ENCODE measurements at places on chromosomes 6 and 20. TPM values are rescaled to one million over a fixed set of nuclear protein-coding genes. Genes with fewer than 3 reads are reported as not detected.

The ZKSCAN8 gene
- 34.1 TPM for total RNA-seq

The CASS4 gene
- 0.79 TPM for total RNA-seq

GRCh38 chr20:7094438-7094997 is 327.0 kb downstream of the BMP2 start:
- peak; percentile 20 for DNase-seq
- H3K27me3 ChIP-seq: no peaks in the 10 kb centered on the region
- H3K4me3 ChIP-seq: no peak overlapping the region
- H3K27ac ChIP-seq: no peak overlapping the region
- no peaks in the 10 kb centered on the region for H3K4me1 ChIP-seq

GRCh38 chr20:33933469-33933909 is 60.2 kb upstream of the RALY start:
- no peak overlapping the region for H3K4me3 ChIP-seq
- H3K27ac ChIP-seq: no peak overlapping the region
- H3K4me1 ChIP-seq: no peaks in the 10 kb centered on the region
- peak; percentile 63 for DNase-seq

GRCh38 chr6:17021539-17021889 is 80.3 kb upstream of the STMND1 start:
- no peak for DNase-seq
- H3K4me3 ChIP-seq: no peak overlapping the region
- no peaks in the 10 kb centered on the region for H3K4me1 ChIP-seq
- H3K27me3 ChIP-seq: no peaks in the 10 kb centered on the region
- H3K36me3 ChIP-seq: no peaks in the 10 kb centered on the region
- no peak overlapping the region for H3K27ac ChIP-seq

DNA sequence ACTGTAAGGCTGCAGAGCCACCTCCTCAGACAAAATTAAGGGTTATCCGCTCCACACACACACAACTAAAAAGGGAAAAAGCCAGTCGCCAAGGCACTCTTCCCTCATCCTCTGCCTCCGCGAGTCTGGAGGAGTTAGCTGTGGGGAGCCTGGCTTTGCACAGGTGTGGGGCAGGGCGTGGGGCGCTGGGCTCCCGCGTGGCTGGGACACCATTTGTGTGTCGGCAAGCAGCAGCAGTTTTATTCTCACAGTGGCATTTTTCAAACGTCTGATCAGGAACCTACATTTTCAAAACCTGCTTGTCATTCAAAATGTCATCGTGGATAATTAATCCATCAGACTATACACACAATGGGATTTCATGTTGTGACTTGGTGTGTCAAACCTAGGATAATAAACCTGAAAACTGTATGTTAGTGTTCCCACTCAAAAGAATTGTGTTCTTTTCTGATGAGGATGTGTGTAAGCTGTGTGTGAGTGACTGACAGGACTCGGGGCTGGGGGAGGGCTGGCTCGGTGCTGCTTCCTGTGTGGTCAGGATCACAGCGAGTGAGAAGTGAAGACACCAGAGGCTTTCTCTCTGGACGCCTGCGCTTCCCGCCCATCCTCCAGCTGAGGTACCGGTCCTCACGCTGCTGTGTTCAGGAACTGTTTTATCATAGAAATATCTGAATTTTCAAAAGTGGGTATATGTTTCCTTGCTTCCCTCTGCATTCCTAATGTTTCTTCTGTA is 83.1 kb downstream of the IRF4 start:
- H3K27ac ChIP-seq: no peak overlapping the region
- H3K4me1 ChIP-seq: no peaks in the 10 kb centered on the region
- H3K4me3 ChIP-seq: no peak overlapping the region
- no peak for DNase-seq
- no peaks in the 10 kb centered on the region for H3K27me3 ChIP-seq

The KHDRBS2 gene
- total RNA-seq: 1.8 TPM

The TNFRSF6B gene
- 26.2 TPM for total RNA-seq

The GATA5 gene
- total RNA-seq: 54.5 TPM

The E2F1 gene
- 19.9 TPM for total RNA-seq

DNA sequence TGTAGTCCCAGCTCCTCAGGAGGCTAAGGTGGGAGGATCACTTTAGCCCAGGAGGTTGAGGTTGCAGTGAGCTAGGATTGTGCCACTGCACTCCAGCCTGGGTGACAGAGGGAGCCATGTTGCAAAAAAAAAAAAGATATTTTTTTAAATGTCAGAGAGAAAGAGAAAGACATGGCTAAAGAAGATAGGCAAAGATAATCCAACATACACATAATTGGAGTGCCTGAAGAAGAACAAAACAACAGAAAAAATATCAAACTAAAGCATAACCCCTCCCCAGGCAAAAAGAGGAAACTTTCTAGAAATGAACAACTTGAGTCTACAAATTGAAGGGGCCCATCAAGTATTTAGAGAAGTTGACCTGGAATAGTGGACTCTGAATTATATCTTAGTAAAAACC is 14.0 kb upstream of the GRM4 start:
- DNase-seq: no peak
- no peak overlapping the region for H3K27ac ChIP-seq
- H3K4me3 ChIP-seq: no peak overlapping the region
- no peaks in the 10 kb centered on the region for H3K36me3 ChIP-seq

DNA sequence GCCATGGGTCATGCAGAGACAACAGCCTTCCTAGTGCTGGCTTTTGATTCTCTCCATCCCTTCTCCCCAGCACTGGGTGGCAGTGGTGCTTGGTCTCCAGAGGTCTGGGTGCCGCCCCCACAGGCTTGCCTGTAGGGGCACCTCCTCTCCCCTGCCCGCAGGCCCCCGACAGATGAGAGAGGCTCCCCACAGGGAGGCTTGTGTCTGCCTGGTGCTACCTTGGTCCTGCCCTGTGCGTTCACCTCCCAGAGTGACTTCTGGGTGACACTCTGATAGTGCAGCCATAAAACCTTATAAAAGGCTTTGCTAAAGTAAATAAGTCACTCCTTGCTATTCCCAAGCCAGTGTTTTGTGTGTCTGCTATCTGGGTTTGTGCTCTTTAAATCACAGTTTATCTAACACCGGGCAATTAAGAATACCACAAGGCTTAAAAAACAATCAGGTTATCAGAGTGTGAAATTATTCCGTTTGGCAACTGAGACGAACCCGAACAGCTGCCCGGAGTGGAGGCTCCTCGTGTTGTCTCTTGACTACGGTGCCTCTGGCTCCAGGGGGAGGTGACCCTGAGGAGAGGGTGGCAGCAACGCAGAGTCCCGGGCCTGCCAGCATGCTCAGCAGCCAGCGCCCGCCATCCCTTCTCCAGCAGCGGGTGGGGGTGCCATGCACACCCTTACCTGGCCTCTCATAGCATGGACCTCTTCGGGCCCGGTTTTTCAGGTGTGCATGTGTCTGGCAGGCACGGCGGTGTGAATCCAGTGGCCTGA is 5.4 kb upstream of the C20orf204 start:
- H3K4me3 ChIP-seq: no peak overlapping the region
- H3K27ac ChIP-seq: no peak overlapping the region
- H3K36me3 ChIP-seq: peaks cover 4% of the 10 kb centered on the region

GRCh38 chr6:110471726-110472365 is 4.6 kb downstream of the SLC22A16 start:
- H3K4me3 ChIP-seq: no peak overlapping the region
- no peak overlapping the region for H3K27ac ChIP-seq
- H3K36me3 ChIP-seq: no peaks in the 10 kb centered on the region
- H3K27me3 ChIP-seq: no peaks in the 10 kb centered on the region
- no peaks in the 10 kb centered on the region for H3K4me1 ChIP-seq
- DNase-seq: no peak

GRCh38 chr6:54860739-54861138 is 14.2 kb downstream of the FAM83B start:
- no peaks in the 10 kb centered on the region for H3K4me1 ChIP-seq
- H3K4me3 ChIP-seq: no peak overlapping the region
- H3K27ac ChIP-seq: no peak overlapping the region
- no peak for DNase-seq

GRCh38 chr20:2385496-2385895 is 4.8 kb downstream of the TGM6 start:
- H3K4me3 ChIP-seq: no peak overlapping the region
- no peaks in the 10 kb centered on the region for H3K4me1 ChIP-seq
- no peak overlapping the region for H3K27ac ChIP-seq

DNA sequence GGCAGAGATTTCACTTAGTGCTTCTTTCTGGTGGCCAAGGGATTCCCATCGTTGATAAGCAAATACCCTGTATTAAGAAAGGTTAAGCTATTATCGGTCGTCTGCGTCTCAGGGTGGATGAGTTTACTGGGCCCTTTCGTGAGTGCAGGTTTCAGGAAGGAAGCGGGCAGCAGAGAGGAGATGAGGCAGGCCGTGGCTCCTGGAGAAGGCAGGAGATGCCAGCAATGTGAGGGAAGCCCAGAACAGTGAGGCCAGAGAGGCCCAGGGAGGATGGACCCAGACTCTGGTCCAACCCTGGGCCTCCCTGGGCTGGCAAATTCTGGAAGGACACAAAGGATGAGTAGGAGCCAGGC is 11.2 kb downstream of the TFEB start:
- no peak overlapping the region for H3K27ac ChIP-seq
- H3K36me3 ChIP-seq: no peaks in the 10 kb centered on the region
- no peaks in the 10 kb centered on the region for H3K27me3 ChIP-seq
- DNase-seq: no peak
- peaks cover 16% of the 10 kb centered on the region for H3K4me1 ChIP-seq

- H3K4me1 ChIP-seq: peaks cover 6% of the 10 kb centered on the region
- no peak for DNase-seq
- H3K27ac ChIP-seq: no peak overlapping the region
- peak overlapping the region; percentile 47 for H3K4me3 ChIP-seq
- no peaks in the 10 kb centered on the region for H3K36me3 ChIP-seq
Observed at GRCh38 chr20:37519508-37520418, 1.3 kb upstream of the NNAT start.

The SDCBP2 gene
- total RNA-seq: 6.4 TPM
